ENCODE measurements at places on chromosomes 3 and 15.
A peak's percentile ranks its signal among the peaks of the same experiment; 100 is the strongest.

DNA sequence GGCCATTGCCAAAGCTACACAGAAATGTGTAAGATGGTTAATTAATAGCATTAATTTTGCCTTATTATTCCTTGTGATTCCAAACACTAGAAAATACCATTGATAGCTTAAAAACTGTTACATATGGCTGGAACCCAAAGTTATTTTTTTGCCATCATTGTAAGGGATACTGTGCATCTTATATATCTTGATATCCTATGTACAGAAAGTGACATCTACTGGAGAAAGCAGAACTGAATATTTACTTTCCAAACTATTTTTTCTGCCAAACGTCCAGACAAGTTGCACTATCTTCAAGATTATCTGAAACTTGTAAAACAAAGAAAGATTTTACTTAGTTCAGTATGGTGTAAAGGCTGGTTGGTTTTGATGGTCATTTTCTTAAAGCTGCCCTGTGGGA lies 33.3 kb upstream of the MEIS2 start:
- DNase-seq = no peak

- no peak for DNase-seq
Observed at GRCh38 chr15:51356147-51356546, 14.7 kb downstream of the GLDN start.

DNA sequence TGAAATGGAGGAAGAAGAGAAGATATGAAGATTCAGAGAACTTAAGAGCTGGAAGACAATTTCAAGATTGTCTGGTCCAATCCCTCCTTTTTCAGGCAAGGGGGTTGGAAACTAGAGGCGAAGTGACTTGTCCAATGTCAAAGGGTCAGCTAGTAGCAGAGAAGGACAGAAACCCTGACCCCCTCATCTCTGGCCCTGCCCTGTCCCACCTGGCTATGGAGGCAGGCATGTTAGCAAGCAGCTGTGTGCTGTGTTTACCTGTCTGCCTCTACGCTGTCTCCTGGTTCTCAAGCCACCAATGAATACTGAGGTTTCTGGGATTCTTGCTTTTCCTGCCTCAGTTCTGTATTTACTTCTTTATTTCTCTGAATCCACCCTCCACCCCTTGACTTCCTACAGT lies 342 bp downstream of the TGM5 start:
- no peak for DNase-seq

DNA sequence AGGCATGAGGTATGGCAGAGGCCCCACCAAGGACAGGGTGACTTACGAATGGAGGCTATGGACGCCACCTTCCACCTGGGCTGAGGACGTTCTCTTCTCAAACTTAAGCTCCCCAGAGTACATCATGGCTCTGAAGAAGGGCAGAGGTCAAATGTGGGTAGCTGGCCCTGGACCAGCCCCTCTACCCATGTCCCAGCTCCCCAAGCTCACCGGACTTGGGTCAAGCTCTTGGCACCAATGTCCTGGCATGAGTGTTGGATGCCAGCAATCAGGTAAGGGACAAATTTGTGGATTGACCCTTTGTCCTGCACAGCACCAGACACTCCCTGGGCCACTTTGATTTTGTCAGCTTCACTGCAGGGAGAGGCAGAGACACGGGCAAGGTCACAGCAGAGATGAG lies 2.5 kb downstream of the NDUFAF3 start:
- no peak for DNase-seq

- peak; percentile 79 for DNase-seq
Observed at GRCh38 chr3:97658668-97659285, 105.8 kb upstream of the ARL6 start.

DNA sequence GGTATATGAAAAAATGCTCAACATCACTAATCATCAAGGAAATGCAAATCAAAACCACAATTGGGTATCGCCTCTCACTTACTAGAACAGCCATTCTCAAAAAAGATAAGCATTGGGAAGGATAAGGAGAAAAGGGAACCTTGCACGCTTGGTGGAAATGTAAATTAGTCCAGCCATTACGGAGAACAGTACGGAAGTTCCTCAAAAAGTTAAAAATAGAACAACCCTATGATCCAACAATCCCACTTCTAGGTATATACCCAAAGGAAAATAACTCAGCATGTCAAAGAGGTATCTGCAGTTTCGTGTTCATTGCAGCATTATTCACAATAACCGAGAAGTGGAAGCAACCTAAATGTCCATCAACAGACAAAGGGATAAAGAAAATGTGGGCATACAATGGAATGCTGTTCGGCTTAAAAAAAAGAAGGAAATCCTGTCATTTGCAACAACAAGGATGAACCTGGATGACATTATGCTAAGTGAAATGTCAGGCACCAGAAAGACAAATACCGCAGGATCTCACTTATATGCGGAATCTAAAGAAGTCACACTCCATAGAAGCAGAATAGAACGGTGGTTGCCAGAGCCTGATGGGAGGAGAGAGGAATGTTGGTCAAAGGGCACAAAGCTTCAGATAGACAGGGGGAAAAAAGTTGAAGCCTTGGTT lies 11.7 kb upstream of the CMTM7 start:
- no peak for DNase-seq

- DNase-seq = no peak
Observed at GRCh38 chr15:39018966-39019365, 454.4 kb upstream of the RASGRP1 start.

- DNase-seq = no peak
Observed at GRCh38 chr15:59137566-59137965, 32.6 kb downstream of the CCNB2 start.

GRCh38 chr15:79091204-79091867 lies 756 bp upstream of the RASGRF1 start:
- DNase-seq = peak; percentile 66

DNA sequence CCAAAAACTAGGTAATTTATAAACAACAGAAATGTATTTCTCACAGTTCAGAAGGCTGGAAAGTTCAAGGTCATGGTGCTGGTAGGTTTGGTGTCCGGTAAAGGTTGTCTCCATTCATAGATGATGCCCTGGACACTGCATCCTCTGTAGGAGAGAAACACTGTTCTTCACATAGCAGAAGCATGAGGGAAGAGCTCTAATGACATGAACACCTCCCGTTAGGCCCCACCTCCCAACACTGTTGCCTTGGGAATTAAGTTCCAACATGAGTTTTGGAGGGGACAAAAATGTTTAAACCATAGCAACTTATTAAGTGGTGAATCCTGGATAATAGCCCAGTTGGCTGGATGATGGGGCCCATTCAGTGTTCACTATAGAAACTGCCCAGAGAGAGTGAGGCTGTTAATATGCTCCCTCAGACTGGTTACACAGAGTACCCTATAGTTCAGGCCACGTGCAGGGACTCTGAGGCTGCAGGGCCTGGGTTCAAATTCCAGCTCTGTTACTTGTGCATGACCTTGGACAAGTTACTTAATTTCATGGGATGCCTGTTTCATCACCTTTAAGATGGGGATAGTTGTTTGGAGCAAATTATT lies 37.0 kb downstream of the CCNL1 start:
- DNase-seq = no peak

GRCh38 chr3:128170866-128171516 lies 17.7 kb downstream of the EEFSEC start:
- peak; percentile 69 for DNase-seq

- DNase-seq = no peak
Observed at GRCh38 chr3:62261736-62262135, 111.6 kb downstream of the FEZF2 start.

DNA sequence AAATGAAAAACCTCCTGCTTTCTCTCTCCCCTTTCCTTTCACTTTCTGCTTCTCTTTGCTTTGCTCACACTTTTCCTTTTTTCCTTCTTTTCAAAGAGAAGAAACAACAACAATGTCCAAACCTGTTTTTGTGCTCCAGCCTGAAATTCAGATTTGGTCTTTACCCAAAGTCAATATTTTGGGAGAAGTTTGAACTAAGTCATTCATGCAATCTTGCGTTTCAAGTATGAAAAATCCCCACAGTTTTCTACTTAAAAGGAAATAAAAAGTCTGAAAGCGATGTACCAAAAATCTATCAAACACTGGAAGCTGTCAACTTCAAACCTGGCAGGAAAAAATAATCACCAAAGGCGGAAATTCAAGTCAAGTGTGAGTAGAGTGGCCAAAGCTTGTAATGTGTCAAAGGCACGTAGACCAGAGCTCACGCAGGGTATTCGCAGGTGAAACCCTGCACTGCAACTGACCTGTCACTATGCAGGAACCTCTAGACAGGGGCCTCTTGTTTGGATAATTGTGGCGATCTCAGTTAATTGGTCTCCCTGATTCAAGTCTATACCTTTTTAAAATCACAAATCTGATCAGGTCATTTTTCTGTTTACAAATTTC lies 118.8 kb upstream of the GALNT15 start:
- no peak for DNase-seq

DNA sequence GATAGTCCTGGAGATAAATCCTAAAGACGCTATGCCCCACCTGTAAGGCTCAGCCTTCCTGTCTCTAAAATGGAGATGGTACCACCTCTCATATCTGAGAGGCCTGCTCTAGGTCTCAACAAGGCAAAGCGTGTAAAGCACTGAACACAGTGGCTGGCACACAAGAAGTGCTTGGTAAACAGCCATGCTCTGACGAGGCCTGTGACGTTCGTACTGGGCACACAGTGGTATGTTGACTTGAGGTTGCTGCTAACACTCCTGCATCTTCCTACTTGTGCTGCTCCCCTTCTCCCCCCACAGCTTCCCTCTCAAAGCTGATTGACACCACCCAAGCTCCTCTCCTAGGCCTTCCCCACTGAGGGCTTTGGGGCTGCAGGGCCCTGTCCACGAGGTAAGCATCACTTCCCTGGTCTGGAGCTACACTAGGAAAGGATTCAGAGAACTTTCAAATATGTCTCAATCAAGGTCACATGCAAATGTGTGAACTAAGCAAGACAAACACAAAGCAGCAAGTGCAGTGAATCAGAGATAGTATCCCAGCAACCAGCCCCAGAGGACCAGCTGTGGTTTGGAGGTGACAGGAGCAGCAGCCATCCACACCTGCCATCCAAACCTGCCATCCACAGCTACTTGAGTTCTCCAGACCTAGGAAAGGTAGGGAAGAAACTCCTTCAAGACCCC lies 177.5 kb downstream of the STT3B start:
- DNase-seq = no peak

GRCh38 chr3:196837819-196838420 lies 29.8 kb upstream of the SENP5 start:
- DNase-seq = peak; percentile 88

- DNase-seq = peak; percentile 84
Observed at GRCh38 chr15:45179221-45179985, 8.4 kb downstream of the SHF start.

DNA sequence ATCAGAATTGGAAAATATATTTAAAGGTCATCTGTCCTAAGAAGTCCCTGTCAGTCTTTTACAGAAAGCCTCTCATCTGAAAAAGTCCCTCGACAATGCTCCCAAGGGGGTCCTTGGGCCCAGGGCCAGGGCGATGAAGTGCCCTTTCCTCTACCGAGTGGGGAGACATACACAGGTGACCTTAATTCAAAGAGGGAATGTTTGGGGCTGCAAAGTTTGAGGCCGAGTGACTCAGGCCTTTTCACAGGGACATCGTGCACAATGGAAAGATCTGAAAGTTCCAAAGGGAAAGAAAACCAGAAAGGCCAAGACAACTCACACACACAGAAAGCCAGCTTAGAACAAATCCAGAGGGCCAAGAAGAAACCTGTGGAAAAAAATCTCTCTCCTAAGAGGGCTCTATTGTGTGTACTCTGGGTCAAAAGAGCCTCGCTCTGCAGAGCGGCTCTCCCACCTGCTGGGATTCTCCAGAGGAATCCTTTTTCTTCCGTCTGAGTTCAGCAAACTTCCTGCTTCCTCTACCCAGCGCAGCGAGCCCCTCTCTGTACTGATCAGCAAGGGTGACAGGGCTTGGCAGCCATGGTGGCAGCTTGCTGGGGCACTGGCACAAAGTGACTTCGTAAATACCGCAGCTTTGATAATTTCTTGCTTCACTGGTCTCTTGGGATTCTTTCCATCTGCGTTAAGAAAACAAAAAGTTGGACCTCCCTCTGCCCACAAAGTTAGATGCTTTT lies 259.1 kb downstream of the OPA1 start:
- DNase-seq = peak; percentile 83

GRCh38 chr3:76497636-76498035 lies 542.3 kb upstream of the ROBO2 start:
- peak; percentile 96 for DNase-seq

- no peak for DNase-seq
Observed at GRCh38 chr15:70538278-70538677, 225.1 kb downstream of the UACA start.

- DNase-seq = no peak
Observed at GRCh38 chr3:41041462-41041861, 157.8 kb upstream of the CTNNB1 start.

DNA sequence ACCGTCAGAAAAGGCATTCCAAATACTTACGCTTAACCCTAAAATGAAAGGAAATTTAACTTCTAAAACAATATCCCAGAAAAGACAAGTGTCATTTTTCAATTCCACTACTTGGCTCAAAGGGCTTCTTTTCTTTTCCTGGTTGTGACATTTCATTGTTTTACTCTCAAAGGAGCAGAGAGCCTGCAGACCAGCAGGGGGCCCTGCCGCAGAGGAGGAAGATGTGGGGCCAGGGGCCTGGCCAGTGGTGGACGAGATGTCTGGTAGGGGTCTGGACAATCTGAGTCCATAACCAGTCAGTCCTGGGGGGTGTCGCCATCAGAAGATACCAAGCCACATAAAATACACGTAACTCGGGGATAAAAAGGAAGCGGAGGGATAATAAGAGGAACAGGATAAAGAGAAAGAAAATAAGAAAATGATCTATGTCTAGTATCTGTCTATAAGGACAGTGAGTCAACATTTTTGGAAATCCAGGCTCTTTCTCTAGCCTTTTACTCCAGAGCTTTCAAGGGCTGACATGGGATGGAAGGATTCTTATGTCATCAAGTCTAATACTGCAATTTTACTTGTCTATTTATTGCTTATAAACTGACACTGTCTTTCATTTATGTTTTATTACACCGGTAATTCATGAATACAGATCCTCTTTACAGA lies 54.2 kb upstream of the ARHGEF3 start:
- peak; percentile 85 for DNase-seq

- peak; percentile 46 for DNase-seq
Observed at GRCh38 chr15:100650685-100651084, 48.3 kb downstream of the ASB7 start.

GRCh38 chr15:70494852-70495571 lies 268.3 kb downstream of the UACA start:
- DNase-seq = no peak

DNA sequence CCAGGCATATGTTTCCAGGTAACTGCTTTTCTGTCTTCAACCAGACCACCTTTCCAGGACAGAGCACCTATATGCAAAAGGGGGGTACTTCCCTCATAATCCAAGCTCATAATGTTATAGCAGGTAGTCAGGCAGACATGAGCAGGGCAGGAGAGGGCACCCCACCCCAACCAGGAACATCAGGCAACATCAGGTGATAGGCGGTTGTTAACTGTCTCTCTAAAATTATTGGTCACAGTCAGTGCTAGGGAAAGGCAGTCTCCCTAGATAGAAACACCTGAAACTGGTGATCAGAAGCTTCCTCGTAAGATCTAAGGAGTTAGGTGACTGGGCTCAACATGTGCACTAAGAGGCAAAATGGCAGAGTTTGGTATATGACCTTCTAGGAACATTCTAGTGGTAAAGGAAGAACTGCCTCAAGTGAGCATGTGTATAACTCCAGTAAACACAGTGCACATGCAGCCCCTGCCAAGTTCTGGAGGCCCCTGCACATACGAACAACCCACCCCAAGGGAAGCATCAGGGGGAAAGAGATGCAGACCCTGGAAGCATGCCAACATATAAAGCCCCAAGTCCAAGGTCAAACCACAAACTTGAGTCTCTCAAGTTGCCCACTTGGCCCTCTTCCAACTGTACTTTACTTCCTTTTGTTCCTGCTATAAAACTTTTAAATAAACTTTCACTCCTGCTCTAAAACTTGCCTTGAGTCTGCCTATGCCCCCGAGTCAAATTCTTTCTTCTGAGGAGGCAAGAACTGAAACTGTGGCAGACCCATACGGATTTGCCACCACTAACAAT lies 270.9 kb downstream of the ULK4 start:
- no peak for DNase-seq

All from GM23338 (cell line).